Stimulated activated CD4-positive, alpha-beta T cell treated with anti-CD3 and anti-CD28 coated beads, TNF-alpha, amount 100 ng/mL, for 24 hours (primary cell): ENCODE measurements at places on chromosomes 3 and 15.

DNA sequence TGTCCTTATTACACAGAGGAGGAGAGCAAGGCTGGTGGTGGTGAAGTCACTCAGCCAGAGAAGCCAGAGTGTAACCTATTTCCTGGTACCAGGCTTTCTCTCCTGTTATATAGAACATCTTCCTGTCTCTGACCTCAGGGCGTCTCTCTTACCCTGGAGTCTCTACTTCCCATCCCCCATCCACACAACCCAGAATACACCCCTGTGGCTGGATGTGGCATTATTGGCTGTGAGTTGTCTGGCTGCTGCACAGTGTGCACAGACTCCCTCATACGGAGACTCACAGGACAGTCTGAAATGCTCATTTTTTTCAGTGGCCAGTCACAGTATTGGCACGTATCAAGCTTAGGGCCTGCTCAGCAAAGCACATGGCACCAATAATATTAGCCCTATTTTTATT, 8.6 kb downstream of the PODXL2 start:
- no peak for DNase-seq

GRCh38 chr3:184405075-184406030, 25.5 kb downstream of the CHRD start:
- DNase-seq: no peak

GRCh38 chr3:5136211-5136918, 14.3 kb downstream of the ARL8B start:
- DNase-seq: no peak

- no peak for DNase-seq
Measured at GRCh38 chr15:54387799-54388198, 409.6 kb downstream of the UNC13C start.

DNA sequence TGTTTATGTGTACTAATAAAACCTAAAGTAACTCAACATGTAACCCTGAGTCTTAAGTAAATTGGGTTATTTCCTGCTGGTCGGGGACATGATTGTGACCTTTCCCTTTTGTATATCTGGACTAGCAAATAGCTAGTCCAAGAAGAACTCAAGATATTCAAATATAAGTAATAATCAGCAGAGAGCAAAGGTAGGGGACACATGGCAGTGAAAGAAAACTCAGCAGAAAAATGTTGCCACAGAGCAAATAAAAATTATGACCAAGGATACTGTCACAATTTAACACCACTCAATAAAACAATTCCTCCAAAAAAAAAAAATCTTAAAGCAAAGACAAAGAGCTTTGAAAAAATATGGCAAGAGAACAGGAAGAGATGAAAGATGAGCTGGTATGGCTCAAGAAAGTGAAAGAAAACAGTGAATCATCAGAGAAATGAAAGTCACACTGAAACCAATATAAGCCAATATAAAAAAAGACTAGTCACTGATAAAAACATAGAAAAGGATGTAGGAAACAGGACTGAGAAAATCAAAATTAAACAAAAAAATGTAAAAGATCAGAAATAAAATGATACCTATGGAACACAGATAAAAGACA, 43.4 kb downstream of the HLTF start:
- no peak for DNase-seq

DNA sequence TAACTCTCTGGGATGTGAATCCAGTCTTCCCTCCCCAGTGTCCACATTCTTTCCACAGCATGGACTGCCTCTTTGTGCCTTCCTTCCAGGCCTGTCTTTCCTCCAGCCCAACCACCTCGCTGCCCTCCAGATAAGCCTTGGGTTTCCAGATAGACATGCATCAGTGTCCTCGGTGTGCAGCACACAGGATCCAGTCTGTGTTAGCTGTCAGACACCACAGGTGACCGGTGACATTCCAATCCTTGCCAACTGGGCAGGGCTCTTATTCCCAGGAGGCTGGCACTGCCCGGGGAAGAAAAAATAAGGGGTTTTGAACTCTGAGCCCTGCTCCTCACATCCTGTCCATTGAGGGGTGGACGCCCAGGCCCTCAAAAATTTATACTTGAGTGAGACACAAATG, 6.0 kb upstream of the SLC6A1 start:
- no peak for DNase-seq

DNA sequence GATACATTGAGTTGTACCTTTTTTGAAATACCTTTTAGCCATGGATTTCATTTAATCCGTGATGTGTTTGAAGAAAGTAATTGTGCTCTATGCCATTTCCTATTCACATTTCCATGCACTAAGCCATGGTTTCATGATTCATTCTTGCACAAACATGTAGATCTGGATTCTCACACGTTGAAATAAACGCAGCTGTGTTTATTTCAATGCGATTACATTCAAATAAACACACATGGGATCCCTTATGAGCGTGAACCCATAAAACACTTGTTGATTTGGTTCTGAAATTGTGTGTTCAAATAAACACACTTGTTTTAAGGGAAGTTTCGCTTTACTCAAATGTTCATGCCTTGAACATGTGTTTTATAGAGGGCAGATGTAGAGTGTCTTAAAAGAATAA, 39.2 kb downstream of the BBX start:
- DNase-seq: no peak

- no peak for DNase-seq
Measured at GRCh38 chr3:186937017-186937875, 6.9 kb downstream of the ST6GAL1 start.

GRCh38 chr15:91140601-91141000, 40.5 kb downstream of the SV2B start:
- no peak for DNase-seq

- no peak for DNase-seq
Measured at GRCh38 chr15:23073890-23074646, 34.7 kb upstream of the TUBGCP5 start.

DNA sequence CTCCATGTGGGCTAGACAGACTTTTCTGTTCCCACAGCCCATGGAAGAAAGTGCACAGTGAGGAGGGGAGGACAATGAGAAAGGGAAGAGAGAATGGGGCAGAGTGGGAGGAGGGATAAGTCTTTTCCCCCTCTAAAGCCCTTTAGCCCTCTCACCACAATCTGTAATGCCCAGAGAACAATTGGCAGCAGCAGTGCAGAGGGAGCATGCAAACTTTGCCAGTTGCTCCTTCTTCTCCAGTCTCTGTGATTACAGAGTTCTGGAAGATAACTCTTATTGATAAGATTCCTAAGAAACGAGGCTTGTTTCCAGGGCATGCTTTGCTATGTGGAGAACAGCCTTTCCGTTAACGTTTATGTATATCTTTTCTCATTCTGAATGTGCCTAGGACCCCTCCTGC, 50.0 kb upstream of the FMN1 start:
- no peak for DNase-seq

GRCh38 chr3:192866804-192867203, 50.9 kb downstream of the MB21D2 start:
- no peak for DNase-seq
